ENCODE measurements at places on chromosomes 7 and 10. TPM values are rescaled to one million over a fixed set of nuclear protein-coding genes. Genes with fewer than 3 reads are reported as not detected.

- no peak for DNase-seq
- H3K4me3 ChIP-seq = no peak overlapping the region
- H3K4me1 ChIP-seq = peaks cover 14% of the 10 kb centered on the region
Measured at GRCh38 chr7:135489791-135490190, 20.1 kb downstream of the CNOT4 start.

DNA sequence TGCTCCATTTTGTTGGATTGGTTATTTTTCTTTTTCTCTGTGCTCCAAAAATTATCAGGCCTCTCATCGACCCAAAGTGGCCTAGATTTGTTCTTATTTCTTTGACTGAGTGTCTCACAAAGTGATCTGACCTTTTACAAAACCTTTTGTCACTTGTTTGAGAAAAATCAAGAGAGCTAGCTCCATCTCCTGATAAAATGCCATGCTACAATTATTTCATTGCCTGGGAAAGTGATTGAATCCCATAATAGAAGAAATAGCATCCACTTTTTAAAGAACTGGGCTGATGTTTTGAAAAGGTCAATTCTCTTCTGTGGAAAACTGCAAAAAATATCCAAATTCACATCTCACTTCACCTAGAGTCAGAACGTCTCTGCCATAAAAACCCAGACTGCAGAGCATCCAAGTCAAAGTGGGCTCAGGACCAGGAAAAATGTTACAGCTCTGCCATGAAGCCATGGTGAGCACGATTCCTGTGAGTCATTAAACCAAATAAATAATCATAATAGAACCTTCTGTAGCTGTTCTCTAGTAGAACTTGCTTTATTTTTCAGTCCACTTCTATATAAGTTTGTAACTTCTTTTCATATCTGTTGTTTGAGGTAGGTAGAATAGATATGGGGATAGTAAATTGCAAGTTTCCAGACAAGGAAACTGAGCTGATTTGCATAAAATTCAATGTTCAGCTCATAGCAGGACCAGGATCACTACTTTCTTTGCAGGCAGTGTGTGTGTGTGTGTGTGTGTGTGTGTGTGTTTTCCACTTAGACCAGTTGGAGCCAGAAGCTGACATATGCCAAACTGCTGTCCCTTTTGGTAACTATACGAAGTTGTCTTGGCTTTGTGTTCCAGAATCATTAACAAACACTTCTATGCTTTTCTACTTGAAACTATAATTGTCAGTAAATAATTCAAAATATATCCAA, 632.5 kb upstream of the ANKRD30A start:
- H3K36me3 ChIP-seq = no peaks in the 10 kb centered on the region
- H3K27ac ChIP-seq = no peak overlapping the region
- H3K4me3 ChIP-seq = no peak overlapping the region
- no peak for DNase-seq
- no peaks in the 10 kb centered on the region for H3K27me3 ChIP-seq
- peaks cover 10% of the 10 kb centered on the region for H3K4me1 ChIP-seq

GRCh38 chr7:64872351-64873154, 30.5 kb upstream of the ZNF273 start:
- no peak overlapping the region for H3K27ac ChIP-seq
- H3K4me1 ChIP-seq = peaks cover 6% of the 10 kb centered on the region

GRCh38 chr10:89926736-89927135, 225.3 kb downstream of the KIF20B start:
- no peaks in the 10 kb centered on the region for H3K4me1 ChIP-seq
- no peak overlapping the region for H3K27ac ChIP-seq
- no peaks in the 10 kb centered on the region for H3K27me3 ChIP-seq
- DNase-seq = no peak

Gene TACC2
- 141 TPM for total RNA-seq

Gene AKR1C2
- 34.4 TPM for total RNA-seq
